ENCODE measurements at places on chromosomes 1 and 21. TPM values are rescaled to one million over a fixed set of nuclear protein-coding genes. Genes with fewer than 3 reads are reported as not detected.

CCDC30 gene
- total RNA-seq, result 0.80 TPM

UBE2J2 gene
- 49.6 TPM for total RNA-seq

FLG2 gene
- not detected for total RNA-seq

ATP6V1G3 gene
- not detected for total RNA-seq

PCP4 gene
- total RNA-seq, result not detected

UBE2G2 gene
- total RNA-seq, result 37.6 TPM

CDCA8 gene
- 49.0 TPM for total RNA-seq

LRRC3 gene
- total RNA-seq, result 1.3 TPM

ADGRL4 gene
- not detected for total RNA-seq

PTPN22 gene
- total RNA-seq, result not detected

CLCA2 gene
- total RNA-seq, result not detected

AKT3 gene
- 21.2 TPM for total RNA-seq

LCE6A gene
- not detected for total RNA-seq

All from A549 treated with DMSO at 1 μM for 4 hours (cell line).